ENCODE measurements at places on chromosomes 12 and 14. TPM values are rescaled to one million over a fixed set of nuclear protein-coding genes. Genes with fewer than 3 reads are reported as not detected.

LRRC10 gene
- total RNA-seq = not detected

DNA sequence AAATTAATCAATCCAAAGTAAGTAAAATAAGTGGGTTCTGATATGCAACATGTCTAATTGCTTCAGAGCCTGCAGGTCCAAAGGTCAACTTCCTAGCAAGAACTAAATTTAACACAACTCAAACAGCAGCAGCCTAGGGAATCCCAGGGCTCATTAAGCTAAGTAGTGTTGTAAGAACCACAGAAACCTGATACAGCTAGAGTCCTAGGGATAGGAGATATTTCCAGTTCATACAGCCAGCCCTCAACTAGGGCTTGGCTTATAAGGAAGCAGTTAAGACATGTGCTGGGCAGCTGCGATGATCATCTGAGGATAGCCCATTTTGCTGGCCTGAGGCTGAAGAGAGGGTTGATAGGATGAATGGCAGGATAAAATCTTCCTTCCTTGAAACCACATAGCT is at the start of gene OR4Q3:
OR4Q3 (plus strand) TSS at position 316 of the 400 bp plus-strand sequence.
- no peak for DNase-seq
- no peak within 1 kb of the TSS for H3K27ac ChIP-seq
- H3K4me1 ChIP-seq = no peaks in the 10 kb centered on the region
- H3K36me3 ChIP-seq = no peaks in the 10 kb centered on the region

GRCh38 chr12:81976661-81977060 is 217.5 kb upstream of the PPFIA2 start:
- no peaks in the 10 kb centered on the region for H3K36me3 ChIP-seq
- no peak overlapping the region for H3K27ac ChIP-seq
- no peak overlapping the region for H3K4me3 ChIP-seq
- no peaks in the 10 kb centered on the region for H3K4me1 ChIP-seq

RAPGEF3 gene
- 0.17 TPM for total RNA-seq

- H3K27me3 ChIP-seq = peaks cover 61% of the 10 kb centered on the region
- DNase-seq = no peak
- H3K4me1 ChIP-seq = peaks cover 14% of the 10 kb centered on the region
- no peaks in the 10 kb centered on the region for H3K36me3 ChIP-seq
- H3K4me3 ChIP-seq = peak overlapping the region; percentile 51
These were observed 34.9 kb upstream of the STON2 start for GRCh38 chr14:81435048-81435390.

- H3K36me3 ChIP-seq = no peaks in the 10 kb centered on the region
- no peak overlapping the region for H3K4me3 ChIP-seq
- H3K27me3 ChIP-seq = no peaks in the 10 kb centered on the region
- H3K27ac ChIP-seq = no peak overlapping the region
These were observed 161.5 kb downstream of the SEC23A start for GRCh38 chr14:38941488-38941887.

All from CD4-positive, alpha-beta T cell (primary cell).